ENCODE measurements at places on chromosomes 1 and 21.

- no peak for DNase-seq
Observed at GRCh38 chr1:25615172-25615541, 1.4 kb upstream of the MAN1C1 start.

DNA sequence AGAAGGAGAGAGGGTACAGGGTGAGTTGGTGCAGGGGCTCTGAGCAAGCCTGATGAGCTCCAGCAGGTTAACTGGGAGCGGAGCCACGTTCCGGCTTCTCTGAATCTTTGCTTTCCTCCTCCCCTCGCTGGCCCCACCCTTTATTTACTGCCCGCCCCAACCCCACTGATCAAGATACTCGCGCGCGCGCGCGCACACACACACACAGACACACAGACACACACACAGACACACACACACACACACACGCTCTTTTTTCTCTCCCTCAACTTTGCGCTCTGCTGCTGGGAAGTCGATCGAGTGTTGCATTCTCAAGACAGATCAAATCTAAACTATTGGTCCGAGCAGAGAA is at the start of gene GRIK1:
TSS of gene GRIK1 (minus strand) at position 73 of the 352 bp plus-strand sequence.
- DNase-seq: no peak

- no peak for DNase-seq
Observed at GRCh38 chr1:173960625-173961024, 43.5 kb upstream of the SERPINC1 start.

- no peak for DNase-seq
Observed at GRCh38 chr1:94438692-94439276, 20.6 kb downstream of the ABCD3 start.
